Activated naive CD4-positive, alpha-beta T cell treated with anti-CD3 and anti-CD28 coated beads, Interleukin-2, amount 50 U/mL, for 16 hours (primary cell): ENCODE measurements at places on chromosomes 6 and 20.

DNA sequence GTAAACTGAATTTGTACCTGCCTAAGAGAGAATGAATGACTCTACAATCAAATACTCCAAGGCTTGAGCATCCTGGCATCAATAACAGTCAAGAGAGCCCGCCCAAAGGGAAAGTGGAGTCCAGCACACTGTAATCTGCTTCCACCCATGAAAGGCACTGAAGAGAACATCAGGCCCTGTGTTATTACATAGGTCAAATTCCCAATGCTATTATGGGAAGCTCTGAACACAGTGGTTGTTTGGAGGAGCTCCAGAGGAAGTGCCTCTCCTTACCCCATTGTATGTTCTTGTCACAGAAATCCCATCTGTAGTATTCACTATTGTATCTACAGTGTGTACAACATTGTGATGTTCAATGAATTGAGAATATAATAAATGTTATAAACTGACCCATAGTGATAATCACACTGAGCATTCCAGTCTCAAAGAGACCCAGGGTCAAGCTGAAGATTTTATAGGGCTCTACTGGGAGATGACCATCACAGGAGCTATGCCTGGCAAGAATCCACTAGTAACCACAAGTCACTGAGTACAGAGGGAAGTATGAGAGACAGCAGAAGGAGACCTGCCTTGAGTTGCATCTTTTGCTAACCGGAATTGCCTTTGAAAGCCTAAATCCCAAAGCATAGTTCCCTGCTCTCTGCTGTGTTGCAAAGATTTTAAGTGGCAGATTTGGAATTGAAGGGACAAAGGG lies 446.7 kb downstream of the GJA1 start:
- DNase-seq, result no peak

DNA sequence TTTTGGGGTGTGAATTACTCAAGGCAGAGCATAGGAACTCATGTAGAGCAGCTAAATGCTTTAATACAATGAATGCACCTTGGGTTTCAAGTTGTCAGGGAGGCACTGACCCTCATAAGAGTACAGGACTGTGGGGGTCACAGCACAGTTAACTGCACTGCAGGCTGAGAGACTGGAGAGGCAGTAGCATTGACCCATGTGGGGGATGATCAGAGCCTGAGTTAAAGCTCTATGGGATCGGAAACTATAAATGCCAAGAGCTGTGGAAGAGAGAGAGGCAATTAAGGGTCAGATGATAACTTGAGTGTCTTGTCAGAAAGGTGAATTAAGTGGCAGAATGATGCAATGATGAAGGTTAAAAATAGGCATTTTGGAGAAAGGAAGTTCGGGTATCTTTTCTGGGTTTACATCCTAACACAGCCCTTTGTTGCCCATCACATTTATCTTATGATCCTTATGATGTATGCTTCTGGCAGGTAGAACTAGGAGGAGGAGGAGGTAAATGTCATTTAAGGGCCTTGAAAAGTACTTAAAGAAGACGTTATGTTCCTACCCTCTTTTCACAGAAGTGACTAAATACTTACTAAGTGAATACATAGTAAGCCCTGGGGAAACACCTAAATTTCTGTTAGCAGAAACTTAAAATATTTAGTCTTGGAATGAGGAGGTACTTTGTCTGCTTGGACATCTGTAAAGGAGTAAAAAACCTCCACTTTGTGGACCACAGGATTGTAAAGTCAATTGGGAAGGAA lies 24.2 kb downstream of the LRRC1 start:
- DNase-seq, result no peak

DNA sequence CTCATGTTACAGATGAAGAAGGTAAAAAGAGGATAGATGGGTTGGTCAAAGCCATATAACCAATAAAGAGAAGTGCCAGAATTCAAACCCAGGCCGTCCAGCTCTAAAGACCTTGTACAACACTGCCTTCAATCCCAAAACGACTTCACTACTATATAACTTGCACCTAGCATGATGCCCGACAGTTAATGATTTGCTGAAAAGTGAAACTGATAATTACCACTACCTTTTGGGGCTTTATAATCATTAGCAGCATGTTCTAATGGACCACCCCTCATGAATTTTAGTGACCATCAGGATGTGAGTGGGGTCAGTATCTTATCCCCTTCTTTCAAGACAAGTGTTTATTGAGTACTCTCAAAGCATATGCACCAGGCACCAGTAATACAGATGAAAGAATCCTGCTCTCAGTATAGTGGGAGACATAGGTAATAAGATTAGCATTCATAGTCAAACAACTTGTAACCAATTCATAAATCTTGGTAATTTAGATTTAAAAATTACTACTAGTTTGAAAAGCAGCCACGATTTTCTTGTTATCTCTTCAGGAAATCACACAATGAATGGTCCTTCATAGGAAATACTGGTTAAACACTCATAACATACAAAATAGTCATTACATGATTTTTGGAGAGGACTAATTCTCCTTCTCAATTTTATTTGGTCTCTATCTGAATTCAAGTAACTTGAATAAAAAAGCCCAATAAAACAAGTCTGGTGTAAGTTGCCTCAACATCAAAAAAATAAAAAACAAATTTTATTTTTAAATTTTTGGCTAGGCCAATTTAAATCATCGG lies 98.0 kb downstream of the EPB41L2 start:
- DNase-seq, result no peak

- no peak for DNase-seq
These were observed 36.0 kb downstream of the KCNK5 start for GRCh38 chr6:39193201-39193791.

DNA sequence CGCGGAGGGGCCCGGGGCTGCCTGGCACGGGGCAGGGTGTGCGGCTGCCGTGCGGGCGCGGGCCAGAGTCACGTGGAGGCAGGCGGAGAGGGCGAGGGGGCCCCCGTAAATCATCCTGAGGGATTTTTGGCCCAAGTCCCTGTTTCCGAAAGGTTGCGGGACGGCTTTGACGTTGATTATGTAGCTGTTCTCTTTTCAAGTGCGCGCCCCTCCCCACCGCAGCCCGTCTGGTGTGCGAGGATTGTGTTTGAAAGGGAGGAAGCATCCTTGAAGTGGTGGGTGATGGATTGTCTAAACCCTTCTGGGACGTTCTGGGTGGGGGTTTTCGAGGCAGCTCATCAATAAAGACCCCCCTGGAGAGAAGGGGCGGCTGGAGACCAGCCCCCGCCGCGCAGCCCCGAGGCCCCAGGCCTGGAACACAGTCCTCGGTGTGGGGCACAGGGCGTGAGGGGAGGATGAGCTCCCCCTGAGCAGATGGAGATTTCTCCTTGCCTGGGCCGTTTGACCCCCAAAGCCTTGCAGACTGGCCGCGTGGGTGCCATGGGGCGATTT lies 7.0 kb upstream of the FOXF2 start:
- no peak for DNase-seq

GRCh38 chr6:111503194-111503593 lies 20.2 kb upstream of the REV3L start:
- no peak for DNase-seq

GRCh38 chr20:36405255-36405654 lies 99.1 kb downstream of the DLGAP4 start:
- no peak for DNase-seq

GRCh38 chr20:41150664-41151063 lies 13.3 kb downstream of the PLCG1 start:
- DNase-seq, result no peak

DNA sequence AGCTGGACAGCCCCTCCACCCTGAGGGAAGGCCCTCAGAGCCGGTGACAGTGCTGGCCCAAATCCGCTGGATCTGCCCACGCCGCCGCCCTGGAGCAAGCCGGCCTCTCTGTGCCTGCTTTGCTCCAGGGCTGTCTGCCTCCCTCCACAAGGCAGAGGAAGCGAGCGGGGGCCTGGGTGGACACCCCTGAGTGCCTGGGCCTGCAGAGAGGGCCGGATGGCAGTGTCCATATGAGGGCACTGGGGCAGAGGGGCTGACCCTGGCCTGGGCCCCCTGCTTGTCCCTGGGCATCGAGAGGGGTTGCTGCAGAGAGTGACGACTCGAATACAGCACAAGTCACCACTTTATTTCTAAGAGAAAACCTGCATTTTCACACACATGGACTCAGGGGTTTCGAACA lies 348.6 kb downstream of the ZFAND3 start:
- no peak for DNase-seq

DNA sequence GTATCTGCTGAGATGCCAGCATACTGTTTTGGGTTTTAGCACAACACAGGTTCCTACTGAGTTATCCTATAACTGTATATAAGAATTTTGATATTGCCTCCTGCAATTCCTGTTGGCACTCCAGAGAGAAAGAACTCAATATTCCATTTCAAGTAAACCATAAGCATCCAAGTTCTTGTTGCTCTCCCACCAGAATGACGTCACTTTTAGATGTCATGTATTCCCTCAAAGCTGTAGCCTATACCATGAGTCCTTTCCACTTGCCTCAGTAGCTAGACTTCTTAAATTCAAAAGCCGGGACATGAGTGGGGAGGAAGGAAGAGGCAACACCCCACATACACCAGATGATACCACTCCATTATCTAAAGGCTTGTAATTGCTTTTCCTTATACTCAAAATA lies 171.5 kb downstream of the ALDH8A1 start:
- DNase-seq, result no peak

GRCh38 chr6:70270287-70271005 lies 32.4 kb downstream of the COL9A1 start:
- no peak for DNase-seq

- no peak for DNase-seq
These were observed 7.7 kb downstream of the CCN6 start for GRCh38 chr6:112061605-112062004.

DNA sequence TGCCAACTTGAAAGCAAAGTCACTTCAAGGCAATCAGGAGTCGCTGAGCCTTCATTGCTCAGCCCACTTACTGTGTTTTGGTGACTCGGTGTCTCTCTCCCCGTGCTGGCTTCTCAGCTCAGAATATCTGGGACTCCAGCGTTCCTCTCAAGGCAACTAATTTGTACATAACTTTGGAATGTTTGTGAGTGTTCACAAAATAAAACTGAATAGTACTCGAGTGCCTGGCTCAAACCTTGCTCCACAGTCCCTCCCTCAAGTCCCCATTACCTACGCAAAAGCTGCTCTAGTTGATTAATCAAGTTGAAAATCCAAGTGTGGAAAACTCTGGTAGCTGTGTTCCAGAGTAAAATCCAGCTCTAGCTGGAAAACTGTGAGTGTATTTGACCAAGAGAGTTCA lies 8.6 kb downstream of the IPCEF1 start:
- no peak for DNase-seq

DNA sequence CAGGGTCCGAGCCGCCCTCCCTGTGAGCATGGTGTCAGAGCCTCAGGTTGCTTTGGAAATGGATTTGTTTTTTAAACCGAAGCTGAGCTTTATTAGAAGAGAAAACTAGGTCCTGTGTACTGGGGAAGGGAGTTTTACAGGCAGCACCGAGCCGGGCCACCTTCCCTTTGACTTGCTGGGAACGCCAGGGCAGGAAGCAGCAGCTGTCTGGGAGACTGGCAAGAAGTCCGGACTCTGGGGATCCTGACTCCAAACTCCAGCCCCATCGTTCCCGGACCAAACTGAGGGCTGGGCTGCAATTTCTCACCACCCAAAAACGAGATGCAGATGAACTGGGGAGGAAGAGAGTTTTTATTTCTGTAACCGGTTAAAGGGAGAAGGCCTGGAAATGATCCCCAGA lies 214.9 kb upstream of the KCNG1 start:
- no peak for DNase-seq

DNA sequence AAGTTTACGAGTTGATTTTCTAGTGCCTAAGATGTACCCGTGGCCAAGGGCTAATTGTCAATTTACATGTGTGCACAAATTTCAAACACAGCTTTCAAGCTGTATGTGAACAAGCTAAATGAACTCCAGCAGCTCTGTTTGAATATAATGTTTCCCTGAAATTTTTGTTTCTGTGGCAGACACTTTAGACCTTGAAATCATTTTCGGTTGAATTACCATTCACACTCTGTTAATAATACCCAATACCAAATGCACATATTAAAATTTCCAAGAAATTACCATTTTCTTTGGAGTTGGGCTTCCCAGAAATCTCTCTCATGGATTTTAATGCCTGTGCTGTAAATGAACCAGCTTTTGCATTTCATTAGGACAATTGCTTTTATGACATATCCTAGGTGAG lies 506.1 kb upstream of the ID4 start:
- no peak for DNase-seq

DNA sequence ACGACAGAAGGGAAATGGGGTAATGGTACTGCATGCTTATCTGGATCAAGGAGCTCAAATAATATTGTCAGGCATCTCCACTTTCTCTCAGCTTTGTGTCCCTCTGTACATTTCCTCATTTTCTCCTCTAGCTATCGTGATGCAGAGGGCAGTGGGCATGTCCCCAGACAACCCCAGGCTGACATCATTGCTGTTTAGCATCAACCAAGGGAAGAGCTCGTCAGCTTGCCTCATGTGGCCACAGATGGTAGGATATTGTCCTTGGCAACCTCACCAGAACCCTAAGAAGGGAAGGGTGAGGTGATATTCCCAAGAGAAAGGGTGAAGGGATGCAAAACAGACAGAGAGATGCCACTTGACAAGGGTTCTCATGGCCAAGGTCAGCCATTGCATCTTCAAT lies 58.3 kb downstream of the MAFB start:
- DNase-seq, result no peak

DNA sequence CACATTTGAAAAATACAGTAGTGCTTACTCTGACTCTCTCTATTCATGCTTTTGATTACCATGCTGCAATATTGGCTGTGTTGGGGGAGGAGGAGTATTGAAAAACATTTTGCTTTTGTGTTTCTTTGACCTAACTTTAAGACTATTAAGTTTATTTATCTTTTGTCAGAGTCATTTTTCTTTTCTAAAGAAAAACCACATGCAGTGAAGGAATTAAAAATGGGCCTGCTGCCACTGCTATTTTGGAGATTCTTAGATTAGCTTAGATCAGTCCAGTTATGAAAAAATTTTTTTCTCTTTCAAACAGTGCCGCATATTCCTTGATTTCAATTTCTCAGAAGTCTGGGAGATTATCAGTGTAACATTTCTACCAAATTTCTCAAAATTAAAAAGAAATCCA lies 36.1 kb downstream of the BCKDHB start:
- DNase-seq, result no peak

DNA sequence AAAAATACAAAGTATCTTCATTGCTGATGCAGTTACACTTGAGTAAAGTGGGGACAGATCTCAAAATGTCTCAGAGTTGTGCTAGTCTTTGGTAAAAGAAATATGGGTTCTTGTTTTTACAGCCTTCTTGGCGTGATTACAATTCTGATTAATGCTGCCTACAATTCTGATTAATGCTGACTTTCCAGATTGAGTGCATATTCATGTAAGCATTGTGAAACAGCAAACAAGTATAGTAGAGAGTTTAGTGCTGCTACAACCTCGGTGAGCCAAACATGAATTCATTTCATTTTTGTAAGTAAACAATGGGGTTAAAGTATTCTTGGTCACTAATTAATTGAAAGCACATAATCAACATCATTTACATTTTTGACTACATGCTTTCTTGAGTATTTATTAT lies at the start of gene DEFB113:
DEFB113 (minus strand) TSS at position 21 of the 400 bp plus-strand sequence; CDS start at position 21, 0 bp downstream.
- no peak for DNase-seq

DNA sequence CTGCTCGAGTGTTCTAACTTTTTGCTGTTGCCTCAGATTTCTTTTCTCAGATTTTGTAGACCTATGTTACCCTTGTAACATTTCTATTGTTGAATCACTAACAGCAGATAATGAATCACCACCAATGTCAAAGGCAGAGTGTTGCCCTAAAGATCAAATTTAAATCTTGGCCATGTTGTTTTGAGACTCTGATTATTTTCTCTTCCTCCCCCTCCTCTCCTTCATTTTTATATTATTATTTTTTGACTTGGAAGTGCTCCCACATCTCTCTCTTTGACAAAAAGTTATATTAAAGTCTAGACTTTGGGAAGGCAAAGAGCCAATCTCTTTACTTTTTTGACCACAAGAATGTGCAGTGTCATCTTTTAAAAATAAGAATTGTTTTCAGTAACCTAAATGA lies 422.7 kb downstream of the NKAIN2 start:
- no peak for DNase-seq

GRCh38 chr6:116446399-116446798 lies 14.8 kb upstream of the CALHM6 start:
- DNase-seq, result no peak
